NCI-H510A treated with DMSO at 0.1 percent for 48 hours (cell line): ENCODE measurements at places on chromosomes 5 and 9.

GRCh38 chr5:74390306-74390637, 250.3 kb downstream of the ENC1 start:
- DNase-seq: no peak

- DNase-seq: no peak
Observed at GRCh38 chr5:32990593-32991420, 279.7 kb downstream of the NPR3 start.

GRCh38 chr5:8383616-8384015, 514.7 kb downstream of the MTRR start:
- no peak for DNase-seq

DNA sequence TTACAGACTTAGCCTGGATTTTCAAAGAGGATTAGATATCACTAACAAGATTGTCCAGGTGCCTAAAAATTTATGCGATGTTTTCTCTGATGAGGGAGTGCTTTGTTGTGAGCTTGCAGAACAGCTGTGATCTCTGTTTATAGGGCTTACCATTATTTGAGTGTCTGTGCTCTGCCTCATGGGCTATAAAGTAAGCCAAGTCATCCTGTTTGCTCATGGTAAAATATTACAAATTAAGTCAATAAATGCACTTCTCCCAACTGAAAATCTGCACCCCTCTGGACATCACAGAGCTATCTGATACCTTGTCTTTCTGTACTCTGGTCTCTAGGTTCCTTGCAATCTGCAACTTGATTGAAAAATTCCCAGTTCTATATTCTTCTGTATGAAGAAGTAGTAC, 293.4 kb upstream of the ACTBL2 start:
- no peak for DNase-seq

- no peak for DNase-seq
Observed at GRCh38 chr5:174872271-174872670, 147.9 kb downstream of the MSX2 start.

GRCh38 chr9:28163619-28164018, 590.3 kb upstream of the C9orf72 start:
- DNase-seq: no peak

DNA sequence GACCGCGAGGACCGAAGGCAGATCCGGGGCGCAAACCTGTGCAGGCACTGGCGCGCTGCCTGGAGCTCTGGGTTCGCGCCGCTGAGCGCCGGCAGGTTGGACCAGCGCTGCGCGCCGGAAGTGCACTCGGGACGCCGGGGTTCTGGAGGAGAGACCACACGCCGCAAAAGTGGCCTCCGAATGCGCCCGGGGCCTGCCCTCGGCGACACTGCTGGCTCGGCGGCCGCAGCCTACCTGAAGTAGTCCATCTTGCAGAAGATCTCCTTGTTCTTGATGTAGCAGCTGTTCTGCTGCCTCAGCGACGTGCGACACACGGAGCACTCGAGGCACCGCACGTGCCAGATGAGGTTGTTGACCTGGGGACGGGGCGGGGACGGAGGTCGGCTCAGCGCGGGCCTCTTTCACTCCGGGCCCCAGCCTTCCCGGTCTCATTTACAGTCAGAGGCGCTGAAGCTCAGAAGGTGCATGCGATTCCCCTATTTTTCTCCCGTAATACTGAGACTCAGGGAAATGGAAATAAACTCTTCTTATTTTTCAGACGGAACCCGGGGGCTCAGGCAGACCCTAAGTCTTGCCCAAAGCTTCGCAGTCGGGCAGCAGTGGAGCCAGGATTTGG, 2.5 kb downstream of the LHX6 start:
- no peak for DNase-seq

DNA sequence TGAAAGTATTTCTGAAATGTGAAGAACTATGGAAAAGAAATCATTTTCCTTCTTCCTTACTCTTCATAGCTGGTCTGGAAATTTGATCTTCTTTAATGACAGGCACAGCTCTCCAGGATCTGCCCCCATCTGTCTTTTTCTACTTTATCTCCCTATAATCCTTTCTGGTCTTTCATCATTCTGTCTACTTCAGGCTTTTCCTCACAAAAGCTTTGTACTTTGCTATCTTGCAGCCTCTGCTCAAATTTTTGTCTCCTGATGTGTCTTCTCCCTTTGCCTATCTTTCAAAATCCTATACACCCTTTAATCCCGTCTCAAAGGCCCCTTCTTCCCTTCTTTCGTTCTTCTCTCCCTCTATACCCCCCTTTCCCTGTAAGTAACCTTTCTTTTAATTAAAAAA, 114.9 kb upstream of the ATP10B start:
- no peak for DNase-seq

GRCh38 chr5:55540525-55540924, 5.8 kb upstream of the PLPP1 start:
- DNase-seq: no peak

DNA sequence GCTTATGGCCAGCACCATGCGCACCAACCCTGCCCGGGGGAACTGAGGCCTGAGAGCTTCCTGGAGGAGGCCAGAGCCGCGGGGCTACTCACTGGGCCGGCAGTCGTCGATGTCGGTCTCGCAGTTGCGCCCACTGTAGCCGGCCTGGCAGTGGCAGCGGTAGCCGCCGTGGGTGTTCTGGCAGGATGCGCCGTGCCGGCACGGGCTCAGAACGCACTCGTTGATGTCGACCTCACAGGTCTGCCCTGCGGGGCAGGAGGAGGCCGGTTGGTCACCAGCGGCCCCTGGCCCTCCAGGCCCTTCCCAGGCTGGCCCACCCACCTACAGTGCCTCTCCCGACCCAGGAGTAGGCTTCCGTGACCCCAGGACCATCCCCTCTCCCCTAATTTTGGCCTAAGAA, 27.7 kb upstream of the SEC16A start:
- DNase-seq: no peak

DNA sequence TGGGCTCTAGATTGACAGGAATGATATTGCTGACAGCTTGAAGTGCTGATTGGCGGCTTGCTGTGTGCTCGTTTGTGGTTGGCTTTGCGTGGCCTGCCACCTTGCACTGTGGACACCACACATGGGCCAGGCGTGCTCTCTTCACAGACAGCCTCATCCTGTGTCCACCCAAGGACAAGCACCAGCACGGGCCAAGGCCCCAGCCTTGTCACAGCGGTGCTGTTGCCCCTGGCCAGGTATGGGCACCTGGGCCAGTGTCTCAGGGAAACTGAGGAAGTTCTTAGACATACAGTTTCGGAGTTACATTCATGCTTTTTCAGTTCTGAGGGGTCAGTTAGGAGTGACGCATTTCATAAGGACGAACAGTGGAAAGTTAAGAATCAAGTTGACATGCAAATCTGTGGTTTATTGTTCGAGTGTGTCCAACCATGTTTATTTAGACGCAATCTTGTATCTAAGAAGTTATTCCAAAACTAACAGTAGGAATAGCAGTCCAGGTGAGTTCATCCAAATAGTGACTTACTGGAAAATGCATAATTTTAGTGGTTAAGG, 125.9 kb downstream of the EHMT1 start:
- no peak for DNase-seq

DNA sequence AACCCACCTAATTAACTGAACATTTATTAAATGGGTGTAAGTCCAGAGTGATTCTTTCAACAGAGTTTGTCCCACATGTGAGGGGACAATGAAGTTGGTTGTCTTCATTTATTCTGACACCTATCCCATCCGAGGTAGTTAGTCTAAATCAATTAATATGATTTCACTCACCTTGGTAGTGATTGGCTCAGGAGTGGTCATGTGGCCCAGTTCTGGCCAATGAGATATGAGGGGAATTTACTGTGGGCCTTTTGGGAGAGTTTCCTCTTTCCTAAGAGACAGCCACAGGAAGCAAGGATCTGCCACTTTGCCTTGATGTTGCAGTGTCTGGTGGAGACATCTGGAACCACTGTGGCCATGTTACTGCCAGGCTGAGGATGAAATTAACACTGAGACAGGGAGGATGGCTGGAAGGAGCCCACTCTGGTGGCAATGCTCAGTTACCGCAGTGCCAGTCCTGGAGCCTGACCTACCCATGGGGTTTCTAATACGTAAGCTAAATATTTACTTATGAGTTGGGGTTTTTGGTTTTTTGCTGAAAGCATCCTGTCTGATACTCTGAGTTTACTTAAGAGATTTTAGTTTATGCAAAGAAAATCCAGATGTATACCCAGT, 118.6 kb downstream of the FGF18 start:
- no peak for DNase-seq

DNA sequence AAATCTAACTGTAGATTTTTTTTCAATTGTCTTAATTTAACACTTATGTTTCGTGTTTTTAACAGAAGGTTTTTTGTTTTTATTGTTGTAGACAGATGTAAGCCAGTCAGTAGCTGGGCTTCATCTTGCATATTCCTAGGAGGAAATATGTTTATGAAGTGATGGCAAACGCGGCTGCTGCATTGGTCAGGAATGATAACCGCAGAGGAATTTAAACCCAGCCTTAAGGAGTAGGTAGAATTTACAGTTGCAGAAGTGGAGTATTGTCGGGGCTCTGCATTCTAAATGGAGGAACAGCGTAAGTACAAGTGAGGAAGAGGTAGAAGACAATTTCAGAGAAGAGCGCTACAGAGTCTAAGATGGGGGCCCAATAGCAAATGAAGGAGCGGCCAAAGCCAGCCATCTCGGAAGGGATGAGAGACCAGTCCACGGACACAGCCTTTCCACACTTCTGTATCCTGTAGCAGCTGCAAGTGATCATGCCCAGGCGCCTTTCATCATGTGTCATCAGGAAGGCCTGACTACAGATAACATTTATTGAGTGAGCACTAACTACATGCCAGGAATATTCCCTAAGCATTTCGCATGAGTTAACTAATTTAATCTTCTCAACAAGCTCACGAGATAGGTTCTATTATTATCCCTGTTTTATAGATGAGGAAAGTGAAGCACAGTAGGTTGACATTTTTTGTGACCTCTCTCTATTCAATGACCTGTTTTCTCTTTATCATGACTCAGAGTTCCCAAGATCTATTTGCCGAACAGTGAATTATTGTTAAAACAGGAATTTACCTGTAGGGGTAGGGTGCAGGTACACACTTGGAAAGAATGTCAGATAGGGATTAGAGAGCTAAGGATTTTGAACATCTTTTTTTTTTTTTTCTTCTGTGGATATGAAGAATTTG, 38.1 kb downstream of the CMYA5 start:
- DNase-seq: no peak

DNA sequence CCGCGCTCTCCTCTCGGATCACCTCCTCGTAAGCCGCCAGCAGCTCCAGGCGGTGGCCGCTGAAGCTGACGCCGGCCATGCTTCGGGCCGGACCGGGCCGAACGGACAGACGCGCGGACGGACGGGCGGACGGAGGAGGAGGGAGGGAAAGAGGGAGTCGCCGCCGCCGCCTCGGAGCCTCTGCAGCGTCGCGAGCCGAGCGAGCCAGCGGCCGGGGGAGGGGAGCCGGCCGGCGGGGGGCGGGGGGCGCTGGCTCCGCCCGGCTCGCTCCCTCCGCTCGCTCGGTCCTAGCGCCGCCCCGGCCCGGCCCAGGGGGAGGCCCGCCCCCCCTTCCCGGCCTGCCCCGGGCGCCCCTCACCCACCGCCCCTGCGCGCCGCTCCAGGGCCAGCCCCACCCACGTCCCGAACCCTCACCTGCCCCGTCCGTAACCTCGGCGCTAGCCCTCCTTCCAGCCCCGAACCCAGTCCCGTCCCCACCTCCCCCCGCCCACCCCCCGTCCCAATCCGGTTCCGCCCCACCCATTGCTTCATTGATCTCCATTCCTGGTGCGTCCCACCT, at the start of gene DBN1:
Gene DBN1 (minus strand): TSS at position 192 of the 559 bp plus-strand sequence. CDS start 113 bp downstream, at position 79.
- no peak for DNase-seq

- no peak for DNase-seq
Observed at GRCh38 chr5:73093943-73094342, 26.4 kb upstream of the TMEM171 start.

DNA sequence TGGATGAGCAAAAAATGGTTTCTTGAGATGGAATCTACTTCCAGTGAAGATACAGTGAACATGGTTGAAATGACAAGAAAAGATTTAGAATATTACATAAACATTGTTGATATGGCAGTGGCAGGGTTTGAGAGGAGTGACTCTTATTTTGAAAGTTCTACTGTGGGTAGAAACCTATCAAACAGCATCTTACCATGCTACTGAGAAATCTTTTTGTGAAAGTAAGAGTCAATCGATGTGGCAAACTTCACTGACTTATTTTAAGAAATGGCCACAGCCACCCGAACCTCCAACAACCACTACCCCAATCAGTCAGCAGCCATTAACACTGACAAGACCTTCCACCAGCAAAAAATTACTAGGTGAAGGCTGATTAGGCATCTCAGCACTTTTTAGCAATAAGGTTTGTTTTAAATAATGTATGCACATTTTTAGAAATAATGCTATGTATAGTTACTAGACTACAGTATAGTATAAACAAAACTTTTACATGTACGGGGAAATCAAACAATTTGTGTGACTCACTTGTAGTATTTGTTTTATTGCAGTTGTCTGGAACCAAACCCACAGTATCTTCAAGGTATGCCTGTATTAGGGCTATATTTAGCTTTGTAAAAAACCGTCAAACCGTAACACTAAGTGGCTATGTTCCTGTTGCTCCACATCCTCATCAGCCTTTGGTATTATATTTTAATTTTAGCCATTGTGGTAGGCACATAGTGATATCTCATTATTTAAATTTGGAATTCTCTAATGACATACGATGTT, 30.6 kb upstream of the ADAMTS6 start:
- no peak for DNase-seq

DNA sequence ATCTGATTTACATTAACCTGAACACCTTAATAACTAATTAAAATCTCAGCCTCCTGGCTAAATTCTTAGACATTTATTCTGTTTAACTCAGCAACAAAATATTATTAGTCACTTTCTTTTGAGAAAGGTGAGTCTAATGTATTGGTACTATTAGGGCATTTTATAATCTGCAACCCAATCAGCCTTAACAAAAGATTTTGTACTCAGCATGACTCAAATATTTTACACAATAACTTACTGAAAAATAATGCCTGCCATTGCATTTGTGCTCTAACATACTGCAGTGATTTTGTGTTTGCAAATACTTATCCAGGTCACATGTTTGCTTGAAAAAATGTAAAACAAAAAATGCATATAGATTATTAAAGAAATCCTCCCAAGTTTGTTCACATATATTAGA, 1129.9 kb downstream of the TAF11L14 start:
- DNase-seq: no peak

- DNase-seq: no peak
Observed at GRCh38 chr5:123425431-123425830, 2.2 kb upstream of the CEP120 start.

DNA sequence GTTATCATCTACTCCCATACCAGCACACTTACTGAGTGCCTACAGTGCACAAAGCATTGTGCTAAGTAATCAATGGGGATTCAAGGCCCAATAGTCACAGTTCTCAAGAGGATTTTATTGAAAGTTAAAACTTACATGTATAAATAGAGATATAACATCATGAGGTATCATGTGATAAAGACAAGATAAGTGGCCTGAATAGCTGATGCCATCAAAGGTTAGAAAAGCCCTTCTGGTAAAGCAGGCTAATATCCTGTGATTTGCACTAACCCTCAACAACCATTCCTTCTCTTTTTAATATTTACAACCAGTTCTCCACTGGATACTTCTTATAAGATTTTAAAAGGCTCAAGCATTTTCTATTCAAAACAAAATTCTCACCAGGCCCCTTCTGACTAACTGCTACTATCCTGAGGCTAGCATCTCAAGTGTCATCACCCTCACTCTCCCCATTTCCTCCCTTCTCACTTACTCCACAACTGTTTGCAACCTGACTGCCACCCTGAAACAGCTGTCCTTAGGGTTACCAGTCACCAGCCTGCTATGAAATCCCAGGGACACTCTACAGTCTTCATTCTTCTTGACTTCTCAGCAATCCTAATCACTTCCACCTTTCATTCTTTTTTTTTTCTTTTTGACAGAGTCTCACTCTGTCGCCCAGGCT, 377.9 kb downstream of the ENC1 start:
- DNase-seq: no peak
